Hepatic stellate cell (primary cell): ENCODE measurements at places on chromosomes 5 and 9.

DNA sequence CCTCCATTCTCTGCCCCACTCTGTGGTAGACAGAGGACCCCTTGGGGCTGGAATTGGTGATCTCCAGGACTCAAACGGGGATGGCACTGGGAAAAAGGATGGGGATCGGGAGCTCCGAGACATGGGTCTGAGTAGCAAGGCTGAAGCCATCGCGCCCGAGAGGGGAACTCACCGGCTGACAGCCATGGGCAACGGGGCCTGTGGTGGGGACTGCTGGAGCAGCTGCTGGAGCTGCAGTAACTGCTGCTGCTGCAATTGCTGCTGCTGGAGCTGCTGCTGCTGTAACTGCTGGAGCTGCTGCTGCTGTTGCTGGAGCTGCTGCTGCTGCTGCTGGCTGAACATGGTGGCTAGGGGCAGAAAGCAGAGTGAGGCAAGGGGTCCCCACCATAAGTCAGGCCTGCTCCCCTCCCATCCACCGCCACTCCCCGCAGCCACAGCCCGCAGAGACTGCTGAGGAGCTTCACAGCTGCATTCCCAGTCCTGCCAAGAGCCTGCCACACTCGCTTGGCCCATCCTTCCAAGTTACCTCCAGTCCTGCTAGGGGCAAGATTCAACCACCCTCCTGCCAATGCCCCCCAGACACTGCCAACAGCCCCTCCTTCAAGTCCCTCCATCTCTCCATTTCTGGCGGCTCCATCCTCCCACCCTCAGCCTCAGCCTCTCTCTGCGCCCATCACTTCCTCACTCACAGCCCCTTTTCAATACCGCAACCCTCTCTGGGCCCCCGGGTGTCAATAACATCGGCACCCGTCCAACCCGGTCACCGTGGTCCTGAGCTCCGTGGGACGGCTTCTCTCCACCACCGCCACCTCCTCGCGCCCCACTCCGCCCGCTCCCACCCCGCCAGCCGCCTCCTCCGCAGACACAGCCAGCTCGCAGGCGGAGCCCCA lies 611 bp downstream of the CIZ1 start:
- no peak for DNase-seq

- DNase-seq, result no peak
Observed at GRCh38 chr5:167557359-167557758, 734.1 kb upstream of the WWC1 start.

- DNase-seq, result no peak
Observed at GRCh38 chr9:110968096-110968495, 70.2 kb downstream of the LPAR1 start.

GRCh38 chr5:115184770-115185169 lies 15.1 kb upstream of the TRIM36 start:
- no peak for DNase-seq

DNA sequence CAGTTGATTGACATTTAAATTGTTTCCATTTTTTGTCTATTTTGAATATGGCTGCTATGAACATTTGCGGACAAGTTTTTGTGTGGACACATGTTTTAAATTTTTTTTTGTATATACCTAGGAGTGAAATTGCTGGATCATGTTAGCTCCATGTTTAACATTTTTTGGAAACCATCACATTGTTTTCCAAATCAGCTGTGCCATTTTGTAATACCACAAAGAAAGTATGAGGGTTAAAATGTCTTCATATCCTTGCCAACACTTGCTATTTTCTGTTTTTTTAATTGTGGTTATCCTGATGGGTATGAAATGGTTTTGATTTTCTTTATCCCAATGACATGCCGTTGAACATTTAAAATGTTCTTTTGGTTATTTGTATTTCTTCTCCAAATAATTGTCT lies 52.1 kb downstream of the CARTPT start:
- no peak for DNase-seq

GRCh38 chr5:136308212-136308795 lies 57.0 kb downstream of the TRPC7 start:
- DNase-seq, result no peak

GRCh38 chr5:111472579-111472978 lies 39.8 kb downstream of the STARD4 start:
- no peak for DNase-seq

- DNase-seq, result peak; percentile 78
Observed at GRCh38 chr5:134526483-134527155, 1.1 kb downstream of the JADE2 start.

DNA sequence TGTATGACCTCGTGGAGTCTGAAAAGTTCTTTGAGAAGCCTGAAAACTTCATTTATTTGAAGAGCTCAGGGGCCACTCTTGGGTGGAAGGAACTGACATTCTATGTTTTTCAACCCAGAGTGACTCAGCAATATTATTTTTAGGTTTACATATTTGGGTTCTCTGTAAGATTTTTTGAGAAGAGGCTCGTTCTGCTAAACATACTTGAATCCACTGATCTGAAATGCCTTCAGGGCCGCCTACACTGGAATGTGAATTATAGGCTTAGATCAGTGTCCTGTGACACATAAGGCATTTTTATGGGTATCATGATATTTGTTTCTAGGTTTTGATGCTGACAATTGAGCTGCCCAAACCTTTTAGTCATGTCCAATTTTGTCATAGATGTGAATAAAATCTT lies 86.2 kb downstream of the PSAT1 start:
- peak; percentile 31 for DNase-seq

- no peak for DNase-seq
Observed at GRCh38 chr9:32877639-32878217, 94.4 kb downstream of the TMEM215 start.

DNA sequence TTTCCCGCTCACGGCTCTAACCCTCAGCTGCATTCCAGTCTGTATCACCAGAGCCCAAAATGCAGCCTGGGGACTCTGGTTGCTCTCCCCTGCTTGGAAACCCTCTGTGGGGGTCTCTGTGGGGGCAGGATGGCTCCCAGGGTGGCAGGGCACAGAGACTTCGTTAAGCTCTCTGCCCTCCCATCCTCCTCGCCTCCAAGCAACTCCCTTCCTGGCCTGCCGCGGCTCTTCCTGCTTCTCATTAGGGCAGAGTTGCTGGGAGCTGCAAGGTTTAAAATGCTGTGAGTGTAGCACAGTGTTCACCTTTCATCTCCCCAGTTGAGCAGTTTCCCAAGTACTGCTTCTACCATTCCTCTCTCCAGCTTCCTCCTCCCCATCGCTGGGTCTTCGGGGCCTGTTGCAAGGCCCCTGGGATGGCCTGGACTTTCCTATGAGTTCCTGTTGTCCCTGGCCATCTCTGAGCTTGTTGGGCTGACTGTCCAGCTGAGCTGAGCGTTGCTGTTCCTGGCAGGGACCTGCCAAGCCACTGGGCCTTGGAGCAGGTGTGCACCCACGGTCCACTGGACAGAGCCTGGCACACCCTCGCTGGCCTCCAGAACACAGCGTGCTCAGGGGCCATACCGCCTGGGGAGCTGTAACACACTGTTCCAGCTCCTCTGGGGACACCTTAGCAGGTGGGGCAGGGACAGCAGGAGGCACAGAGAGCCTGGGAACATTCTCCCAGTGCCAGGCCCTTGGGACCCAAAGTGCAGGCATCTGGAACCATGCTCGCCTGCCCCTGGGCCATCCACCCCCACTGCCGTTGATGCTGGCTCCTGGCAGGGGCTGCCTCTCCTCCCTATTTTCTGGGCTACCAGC lies 188.4 kb downstream of the C9orf50 start:
- DNase-seq, result no peak

DNA sequence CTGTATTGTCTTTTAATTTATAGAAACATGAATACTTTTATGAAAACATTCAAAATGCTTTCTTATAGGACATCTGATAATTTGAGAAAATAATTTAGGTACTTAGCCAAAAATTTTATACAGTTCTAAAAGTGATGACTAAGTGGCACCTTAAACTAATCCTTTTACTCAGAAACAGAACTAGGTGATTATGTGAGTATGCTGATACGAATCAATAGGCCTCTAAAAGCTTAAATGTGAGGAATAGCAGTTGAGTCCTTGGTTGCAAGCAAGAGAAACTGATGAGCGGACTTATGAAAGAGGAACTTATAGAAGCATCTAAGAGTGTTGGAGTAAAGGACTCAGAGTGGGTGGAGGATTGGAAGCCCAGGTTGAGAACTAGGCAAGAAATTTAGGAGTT lies 26.4 kb downstream of the ANXA1 start:
- no peak for DNase-seq

- no peak for DNase-seq
Observed at GRCh38 chr5:138849439-138849838, 25.7 kb downstream of the LRRTM2 start.

DNA sequence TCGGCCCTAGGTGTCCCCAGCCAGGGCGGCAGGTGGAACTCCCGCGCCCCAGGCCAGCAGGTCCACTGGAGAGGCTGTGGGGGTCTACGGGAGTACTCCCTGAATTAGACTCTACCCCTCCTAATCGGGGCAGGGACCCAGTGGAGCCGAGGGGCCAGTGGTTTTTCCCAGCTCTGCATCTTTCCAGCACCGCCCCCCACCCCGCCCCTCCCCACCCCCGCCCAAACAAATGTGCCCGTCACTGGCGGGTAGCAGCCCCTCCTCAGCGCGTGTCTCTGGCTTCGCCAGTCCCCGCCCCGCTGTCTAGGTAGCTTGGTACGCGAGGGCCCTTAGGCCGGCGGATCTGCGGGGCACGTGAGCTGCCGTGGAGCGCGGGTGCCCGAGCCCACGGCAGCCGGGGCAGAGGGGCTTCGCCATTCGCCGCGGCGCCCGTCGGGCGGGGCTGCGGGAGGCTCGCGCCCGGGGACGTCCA lies 7.0 kb downstream of the UNC5A start:
- no peak for DNase-seq

DNA sequence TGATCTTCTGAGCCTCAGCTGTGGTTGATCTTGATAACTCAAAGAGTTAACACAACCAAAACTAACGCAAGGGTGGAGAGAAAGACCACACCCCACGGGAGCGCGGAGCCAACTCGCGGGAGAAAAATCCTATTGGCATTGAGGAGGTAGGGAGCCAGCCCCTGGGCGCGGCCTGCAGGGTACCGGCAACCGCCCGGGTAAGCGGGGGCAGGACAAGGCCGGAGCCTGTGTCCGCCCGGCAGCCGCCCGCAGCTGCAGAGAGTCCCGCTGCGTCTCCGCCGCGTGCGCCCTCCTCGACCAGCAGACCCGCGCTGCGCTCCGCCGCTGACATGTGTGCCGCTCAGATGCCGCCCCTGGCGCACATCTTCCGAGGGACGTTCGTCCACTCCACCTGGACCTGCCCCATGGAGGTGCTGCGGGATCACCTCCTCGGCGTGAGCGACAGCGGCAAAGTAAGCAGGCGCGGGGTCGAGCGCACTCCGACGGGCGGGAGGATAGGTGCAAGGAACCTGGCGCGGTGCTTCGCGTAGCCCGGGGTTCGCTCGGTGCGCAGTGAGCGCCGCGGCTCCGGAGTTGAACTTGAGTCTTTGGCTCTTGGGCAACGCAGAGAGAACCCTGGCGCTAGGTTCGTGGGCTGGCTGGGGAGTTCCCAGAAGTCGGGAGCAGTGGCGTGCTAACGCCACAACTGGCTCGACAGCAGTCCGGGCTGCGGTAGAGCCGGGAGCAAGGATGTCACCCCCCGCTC lies at the start of gene GDA:
TSS of gene GDA (plus strand) at position 210 of the 745 bp plus-strand sequence. CDS start at position 330, 120 bp downstream.
- no peak for DNase-seq

DNA sequence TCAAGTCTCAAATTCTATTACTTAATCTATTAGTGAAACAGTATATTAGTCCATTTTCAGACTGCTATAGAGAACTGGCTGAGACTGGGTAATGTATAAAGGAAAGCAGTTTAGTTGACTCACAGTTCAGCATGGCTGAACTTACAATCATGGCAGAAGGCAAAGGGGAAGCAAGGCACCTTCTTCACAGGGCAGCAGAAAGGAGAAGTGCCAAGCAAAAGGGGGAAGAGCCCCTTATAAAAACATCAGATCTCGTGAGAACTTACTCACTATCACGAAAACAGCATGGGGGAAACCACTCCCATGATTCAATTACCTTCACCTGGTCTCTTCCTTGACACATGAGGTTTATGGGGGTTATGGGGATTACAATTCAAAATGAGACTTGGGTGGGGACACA lies 67.9 kb upstream of the CHSY3 start:
- no peak for DNase-seq

- no peak for DNase-seq
Observed at GRCh38 chr5:168948746-168949145, 352.2 kb downstream of the SLIT3 start.

- no peak for DNase-seq
Observed at GRCh38 chr5:16482891-16483290, 17.3 kb upstream of the ZNF622 start.

- DNase-seq, result peak; percentile 27
Observed at GRCh38 chr5:66933066-66933465, 263.5 kb downstream of the CD180 start.
